ENCODE measurements at places on chromosomes 5 and 9.

DNA sequence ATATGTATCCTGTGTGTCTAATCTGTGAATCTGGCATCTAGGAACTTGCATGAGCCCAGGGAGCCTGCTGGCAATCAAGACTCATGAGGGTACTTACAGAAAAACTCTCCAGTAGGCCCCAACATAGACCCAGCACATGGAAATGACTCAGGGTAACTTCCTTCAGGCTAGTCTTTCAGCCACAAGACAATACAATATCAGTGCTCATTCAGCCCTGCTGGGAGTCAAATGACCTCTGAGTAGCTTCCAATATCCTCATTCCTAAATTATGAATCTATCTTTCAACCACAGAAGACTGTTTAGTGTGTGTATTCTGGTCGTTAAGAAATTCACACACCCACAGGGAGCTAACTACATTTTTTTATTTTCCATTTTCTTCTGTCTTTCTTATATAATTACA lies 1273.0 kb downstream of the EFNA5 start:
- DNase-seq = no peak

- DNase-seq = no peak
Measured at GRCh38 chr9:89591274-89592212, 13.3 kb upstream of the GADD45G start.

DNA sequence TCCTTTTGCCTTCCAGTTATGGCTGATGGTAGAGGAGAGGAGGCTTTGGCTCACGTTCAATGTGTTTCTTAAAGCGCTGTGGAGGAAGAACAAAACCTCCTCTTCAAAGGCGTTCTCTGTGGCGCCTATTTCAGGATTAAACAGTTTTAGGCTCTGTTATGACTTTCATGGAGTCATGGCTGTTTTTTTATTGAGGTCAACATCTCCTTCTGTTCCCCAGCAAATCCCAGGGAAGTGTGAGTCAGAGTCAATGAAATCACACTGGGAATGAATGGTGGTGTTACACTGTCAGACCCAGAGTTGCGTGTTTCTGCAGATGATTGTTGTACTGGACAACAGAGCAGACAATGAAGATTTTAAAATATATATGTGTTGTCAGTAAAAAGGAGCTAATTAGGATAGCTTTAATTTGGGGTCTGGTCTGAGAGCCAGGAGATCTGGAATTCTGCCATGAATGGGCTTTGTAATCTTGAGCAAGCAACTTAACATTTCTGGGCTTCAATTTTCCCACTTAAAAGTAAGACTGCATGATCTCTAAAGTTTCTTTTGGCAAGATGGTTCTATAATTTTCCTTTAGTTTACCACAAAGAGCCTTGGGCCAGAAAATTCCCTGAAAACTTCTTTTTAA lies 240.7 kb downstream of the CSNK1G3 start:
- no peak for DNase-seq

DNA sequence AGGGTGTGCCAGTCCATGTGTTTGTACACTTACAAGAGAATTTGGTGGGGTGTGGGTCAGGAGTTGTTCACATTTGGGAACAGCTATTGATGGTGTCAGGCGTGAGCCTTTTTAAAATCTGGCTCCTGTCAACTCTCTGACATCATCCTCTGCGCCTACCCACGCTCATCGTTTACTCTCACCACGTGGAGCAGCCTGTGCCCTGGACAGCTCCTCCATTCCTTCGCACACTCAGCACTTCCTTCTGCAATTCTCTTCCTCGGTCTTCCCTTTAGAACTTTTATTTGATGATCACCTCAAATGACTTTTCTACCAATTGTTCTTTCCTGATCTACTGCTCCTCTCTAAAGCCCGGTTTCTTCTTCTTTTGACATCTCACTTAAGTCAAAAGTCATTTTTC lies 42.1 kb upstream of the GNAQ start:
- DNase-seq = no peak

GRCh38 chr5:95754545-95754944 lies 23.4 kb downstream of the RHOBTB3 start:
- DNase-seq = no peak

- no peak for DNase-seq
Measured at GRCh38 chr9:71850996-71851395, 60.0 kb downstream of the ABHD17B start.

GRCh38 chr5:87400305-87400899 lies 12.3 kb downstream of the CCNH start:
- DNase-seq = no peak

GRCh38 chr5:123142206-123142915 lies 53.3 kb downstream of the PRDM6 start:
- no peak for DNase-seq
